Activated effector memory CD4-positive, alpha-beta T cell treated with Interleukin-2 at 50 U/mL for 16 hours (primary cell): ENCODE measurements at places on chromosomes 7 and 10.

DNA sequence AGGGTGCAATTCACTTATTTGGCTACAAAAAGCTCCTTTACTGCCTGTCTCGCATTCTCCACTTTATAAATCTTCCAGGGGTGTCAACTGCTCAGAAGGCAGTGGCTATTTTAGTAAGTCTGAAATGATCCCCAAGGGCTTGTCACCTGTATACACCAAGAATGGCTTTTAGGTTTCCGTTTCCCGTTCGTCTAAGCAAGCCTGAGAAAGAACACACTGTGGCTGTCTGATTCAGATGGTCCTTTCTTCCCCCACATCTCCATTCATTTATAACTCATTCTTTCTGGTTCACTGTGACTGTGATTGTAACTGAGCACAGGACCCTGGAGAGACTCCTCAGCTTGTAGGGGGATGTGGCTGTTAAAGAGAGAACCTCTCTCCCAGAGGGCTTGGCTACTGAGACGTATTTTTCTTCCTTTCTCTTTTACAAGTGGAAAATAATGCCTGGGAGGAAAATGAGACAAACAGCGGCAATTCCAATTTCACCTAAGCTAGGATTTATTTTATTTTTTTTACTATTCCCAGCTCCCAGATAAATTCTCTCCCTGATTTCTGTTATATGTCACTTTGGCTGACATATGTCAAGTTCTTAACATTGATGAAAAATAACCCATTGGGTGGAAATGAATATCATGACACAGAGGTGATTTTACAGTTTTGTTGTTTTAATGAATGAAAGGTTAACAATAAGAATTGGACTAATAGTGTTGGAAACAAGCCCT, 129.3 kb downstream of the FAM107B start:
- no peak for DNase-seq

GRCh38 chr10:82908751-82909150, 1033.8 kb downstream of the NRG3 start:
- DNase-seq: no peak

DNA sequence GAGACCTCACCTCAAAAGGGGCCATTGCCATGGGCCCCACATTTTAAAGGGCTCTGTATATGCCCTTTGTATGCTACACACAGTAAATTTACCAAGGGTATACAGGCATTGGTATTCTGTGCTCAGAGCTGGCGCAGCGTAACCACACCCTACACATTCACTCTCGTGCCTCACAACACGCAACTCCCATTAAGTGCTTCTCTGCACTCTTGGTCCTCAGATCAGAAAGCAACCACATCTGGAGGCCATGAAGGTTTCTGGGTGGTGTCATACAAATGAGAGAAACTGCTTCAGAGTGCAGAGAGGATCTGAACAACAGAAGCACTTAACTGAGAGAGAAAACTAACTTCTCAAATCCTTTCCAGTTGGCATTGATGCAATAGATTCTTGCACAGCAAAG, 9.4 kb upstream of the CACUL1 start:
- no peak for DNase-seq

GRCh38 chr10:98257961-98258360, 10.0 kb downstream of the LOXL4 start:
- DNase-seq: no peak

DNA sequence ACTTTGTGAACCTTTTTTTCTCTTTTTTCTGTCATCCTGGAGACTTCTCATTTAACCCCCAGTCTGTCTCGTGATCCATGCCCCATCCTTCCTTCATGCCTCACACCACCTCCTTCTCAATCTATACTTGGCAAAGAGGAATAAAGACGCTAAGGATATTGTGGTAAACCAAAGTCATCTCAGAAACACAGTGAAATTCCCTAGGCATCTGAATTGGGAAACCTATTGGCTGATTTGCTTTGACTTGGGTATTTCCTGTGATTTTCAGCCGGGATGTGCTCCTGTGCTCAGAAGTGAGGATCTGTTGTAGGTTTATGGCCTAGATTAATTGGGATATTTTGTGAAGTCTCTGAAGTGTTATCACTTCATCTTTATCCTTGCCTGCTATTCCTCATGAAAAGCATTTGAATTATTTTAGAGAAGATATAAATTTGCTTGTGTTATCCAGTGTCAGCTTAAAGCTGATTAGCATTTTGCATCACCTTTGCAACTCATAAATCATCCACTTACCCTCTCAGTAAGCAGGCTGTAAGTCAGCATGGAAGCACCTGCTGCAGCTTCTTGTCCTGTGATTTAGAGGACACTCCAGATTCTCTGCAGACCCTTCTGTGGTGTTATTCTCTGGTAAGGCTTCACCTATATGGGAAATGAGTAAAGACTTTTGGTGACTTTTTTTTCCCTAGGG, 138.0 kb downstream of the AUTS2 start:
- DNase-seq: no peak

DNA sequence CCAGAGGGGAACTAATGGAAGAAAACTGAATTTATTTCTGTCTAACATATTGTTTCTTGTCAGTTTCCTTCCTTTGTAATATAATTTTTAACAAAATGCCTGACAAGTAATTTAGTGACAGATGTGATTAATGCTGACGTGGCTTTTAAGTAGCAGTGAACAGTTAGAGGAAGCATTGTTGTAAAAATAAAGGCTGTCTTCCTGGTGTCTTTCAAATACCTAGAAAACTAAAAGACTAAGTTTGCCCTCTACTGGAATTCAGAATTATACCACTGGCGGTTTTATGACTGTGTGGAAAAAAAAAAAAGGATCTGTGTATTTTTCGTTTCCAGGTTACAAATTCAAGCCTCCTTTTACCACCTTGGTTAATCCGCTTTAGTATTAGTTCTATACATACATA, 217.1 kb upstream of the DPP6 start:
- no peak for DNase-seq

- no peak for DNase-seq
Observed at GRCh38 chr7:28774261-28774988, 183.7 kb downstream of the TRIL start.

GRCh38 chr7:92644406-92645113, 54.4 kb upstream of the FAM133B start:
- DNase-seq: no peak

DNA sequence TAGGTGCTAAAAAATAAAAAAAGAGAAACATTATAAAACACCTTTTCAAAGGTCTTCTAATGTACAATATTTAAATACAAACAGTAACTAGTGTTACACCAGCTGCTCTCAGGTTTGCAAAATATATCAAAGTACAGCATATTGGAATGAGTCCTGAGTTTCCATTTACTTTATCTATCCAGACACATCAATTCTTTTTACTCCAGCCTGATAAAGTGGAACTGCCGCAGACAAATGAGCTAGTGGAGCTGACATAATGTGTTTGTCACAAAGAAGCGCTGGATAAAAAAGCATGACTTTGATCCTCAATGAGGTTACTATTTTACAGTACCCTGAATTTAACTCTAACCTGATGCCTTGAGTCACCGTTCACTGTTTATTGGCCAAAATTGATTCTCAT, 1243.1 kb downstream of the GATA3 start:
- no peak for DNase-seq

DNA sequence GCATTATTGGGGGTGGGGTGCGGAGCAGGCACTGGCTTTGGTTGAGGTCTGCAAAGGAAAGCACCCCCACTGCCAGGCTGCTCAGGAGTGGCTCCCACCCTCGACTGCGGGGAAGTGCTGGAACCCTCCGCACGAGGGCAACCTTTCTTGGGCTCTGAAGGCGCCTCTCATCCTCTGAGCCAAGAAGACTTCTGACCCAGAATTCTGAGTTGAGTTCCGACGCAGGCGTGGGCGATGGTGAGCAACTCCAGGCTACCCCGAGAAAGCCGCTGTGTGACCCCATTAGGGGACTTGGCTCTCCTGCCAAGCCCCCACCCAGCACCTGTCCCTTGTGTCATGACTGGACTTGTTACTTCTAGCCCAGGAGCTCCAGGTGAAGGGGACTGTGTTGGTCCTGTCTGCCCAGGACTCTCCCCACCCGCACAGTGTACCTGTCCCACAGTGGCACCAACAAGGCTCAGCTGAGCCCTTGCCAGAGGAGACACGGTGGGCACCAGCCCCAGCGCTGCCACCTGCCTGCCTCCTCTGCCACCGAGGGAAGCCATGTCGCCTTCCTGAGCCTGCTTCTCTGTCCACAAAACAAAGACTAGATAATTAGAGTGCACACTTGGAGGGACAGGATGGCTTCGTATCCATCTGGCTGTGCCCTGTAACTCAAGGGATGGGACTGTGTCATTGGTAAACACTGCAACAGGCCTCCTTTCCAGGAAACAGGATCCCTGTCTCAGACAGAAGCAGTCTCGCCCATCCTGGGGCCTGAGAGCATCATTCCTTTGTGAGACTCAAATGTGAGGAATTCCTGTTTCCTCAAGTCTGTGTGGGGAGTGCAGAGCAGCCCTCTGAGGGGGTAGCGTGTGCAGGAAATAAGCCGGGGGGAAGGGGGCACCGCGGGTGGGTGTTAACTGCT, 128.8 kb downstream of the LHPP start:
- no peak for DNase-seq

- DNase-seq: no peak
Observed at GRCh38 chr10:117461766-117462423, 80.7 kb upstream of the EMX2 start.

DNA sequence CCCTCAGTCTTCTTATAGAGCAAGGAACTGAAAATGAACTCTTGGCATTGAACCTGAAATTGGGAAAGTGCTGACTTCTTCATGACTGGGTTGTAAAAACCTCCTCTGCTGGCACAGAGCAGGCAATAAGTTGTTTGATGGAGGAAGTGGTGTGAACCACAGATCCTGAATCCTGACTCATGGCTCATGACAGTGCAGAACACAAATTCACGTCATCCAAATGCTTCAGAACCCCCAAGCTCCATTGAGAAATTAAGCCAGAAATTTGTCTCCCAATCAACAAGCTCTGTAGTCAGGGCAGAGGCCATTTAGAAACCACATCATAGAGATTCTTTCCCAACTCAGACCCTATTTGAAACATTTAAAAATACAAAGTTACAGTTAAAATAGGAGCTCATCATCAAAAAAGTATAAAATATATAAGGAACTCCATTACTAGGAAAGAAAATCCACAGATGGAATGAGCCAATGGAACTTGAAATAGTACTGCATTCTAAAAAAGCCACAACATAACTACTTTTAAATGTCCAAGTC, 10.3 kb upstream of the STK17A start:
- DNase-seq: no peak

GRCh38 chr10:122113161-122113944, 124.4 kb downstream of the TACC2 start:
- DNase-seq: no peak

DNA sequence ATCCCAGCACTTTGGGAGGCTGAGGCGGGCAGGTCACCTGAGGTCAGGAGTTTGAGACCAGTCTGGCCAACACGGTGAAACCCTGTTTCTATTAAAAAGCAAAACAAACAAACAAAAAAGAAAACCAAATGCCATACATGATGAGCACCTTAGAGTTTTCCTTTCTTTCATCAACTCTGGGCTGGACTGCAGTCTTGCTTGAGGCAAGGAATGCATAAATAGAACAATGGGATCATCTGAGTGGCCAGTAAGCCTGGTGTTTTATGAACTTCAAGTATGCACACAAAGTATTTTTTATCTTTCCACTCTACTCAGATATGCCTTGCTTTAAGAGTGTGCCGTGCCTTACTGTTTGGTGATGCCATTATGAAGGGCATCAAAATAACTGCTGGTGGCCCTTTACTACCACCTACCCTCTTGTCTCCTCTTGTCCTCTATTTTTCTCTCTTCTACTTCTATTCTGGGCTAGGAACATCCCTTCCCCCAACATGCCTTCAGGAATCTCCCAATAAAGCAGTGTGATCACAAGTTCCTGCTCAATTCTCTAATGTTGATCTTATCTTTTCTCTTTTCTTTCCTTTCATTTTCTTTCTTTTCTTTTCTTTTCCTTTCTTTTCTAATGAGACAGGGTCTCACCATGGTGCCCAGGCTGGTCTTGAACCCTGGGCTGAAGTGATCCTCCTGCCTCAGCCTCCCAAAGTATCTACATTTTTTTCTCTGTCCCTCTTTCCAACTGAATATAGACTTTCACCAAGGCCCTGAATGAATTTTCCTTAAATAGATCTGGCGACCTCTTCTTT, 10.2 kb downstream of the SCD start:
- DNase-seq: no peak

DNA sequence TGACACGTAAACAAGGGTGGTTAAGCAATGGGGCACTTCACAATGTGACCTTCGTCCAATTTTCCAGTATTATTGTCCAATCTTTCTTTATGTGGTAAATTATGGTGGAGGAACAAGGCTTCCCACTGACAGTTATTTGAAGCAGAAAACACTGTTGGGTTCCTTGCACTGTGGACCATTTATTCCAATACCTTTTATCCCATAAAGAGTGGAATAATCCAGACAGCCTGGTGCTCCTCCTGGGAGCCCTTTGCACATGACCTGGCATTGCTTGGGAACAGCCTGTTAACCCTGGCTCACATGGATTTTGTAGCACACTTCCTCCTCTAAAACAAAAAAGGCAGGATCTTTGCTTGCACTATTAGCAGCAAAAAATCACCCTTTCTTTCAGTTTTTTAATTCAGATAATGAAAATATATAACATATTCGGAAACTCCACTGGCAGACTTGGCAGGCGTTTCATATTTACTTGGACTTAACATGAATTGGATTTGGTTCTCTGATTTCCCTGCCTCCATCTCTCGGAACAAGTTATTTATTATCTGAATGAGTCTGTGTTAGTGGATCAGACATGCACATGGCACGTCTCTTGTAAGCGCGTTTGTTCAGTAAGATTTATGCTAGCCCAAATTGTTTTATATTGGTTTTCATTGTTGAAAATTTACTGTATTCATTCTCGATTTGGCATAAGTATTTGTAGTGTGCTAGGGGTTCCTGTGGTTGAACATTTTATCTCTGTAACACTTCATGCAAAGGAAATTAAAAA, 59.3 kb downstream of the BMPER start:
- DNase-seq: no peak

- DNase-seq: no peak
Observed at GRCh38 chr7:20257212-20257611, 40.0 kb upstream of the MACC1 start.

DNA sequence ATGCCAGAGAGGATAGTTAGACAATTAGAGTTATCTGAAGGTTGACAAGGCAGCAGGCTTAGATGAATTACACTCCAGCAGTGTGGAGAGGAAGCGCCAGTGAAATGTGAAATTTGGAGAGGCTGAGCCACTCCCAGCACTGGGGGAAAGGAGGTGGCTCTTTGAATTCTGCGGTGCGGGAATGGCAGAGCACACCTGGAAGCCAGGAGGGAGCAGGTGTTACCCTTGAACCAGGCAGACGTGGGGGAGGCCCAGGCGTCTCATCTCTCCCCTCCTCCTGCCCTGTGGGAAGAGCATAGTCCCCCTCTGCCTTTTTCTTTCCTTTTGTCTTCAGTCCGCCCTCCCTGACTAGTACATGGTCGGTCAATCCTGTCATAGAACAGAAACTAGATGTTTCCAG, 203.1 kb downstream of the DPP6 start:
- DNase-seq: no peak

- DNase-seq: no peak
Observed at GRCh38 chr7:66013938-66014337, 31.9 kb upstream of the GUSB start.
